Activated CD4-positive, alpha-beta T cell treated with anti-CD3 and anti-CD28 coated beads for 1 hour (primary cell): ENCODE measurements at places on chromosomes 3 and 15.

GRCh38 chr3:131550562-131551465, 48.0 kb upstream of the MRPL3 start:
- DNase-seq: no peak

- no peak for DNase-seq
Measured at GRCh38 chr3:123027292-123028232, at the start of gene SEMA5B. TSS of gene SEMA5B (minus strand) at chr3:123027763. CDS start at chr3:122961263, 66,500 bp downstream.

DNA sequence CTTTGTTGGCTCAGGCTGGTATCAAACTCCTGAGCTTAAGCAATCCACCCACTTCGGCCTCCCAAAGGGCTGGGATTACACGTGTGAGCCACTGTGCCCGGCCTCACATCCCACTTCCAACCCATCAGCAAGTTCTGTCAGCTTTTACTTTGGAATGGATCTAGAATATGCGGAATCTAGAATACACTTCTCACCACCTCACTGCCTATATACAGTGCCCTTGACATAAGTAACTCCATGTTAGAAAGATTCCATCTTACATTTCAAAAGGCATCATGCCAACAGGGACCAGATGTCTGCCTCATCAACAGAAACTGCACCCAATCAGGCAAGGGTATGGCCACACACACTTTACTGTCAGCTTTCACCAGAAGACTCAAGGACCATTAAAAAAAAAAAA, 9.9 kb upstream of the RBSN start:
- DNase-seq: no peak

DNA sequence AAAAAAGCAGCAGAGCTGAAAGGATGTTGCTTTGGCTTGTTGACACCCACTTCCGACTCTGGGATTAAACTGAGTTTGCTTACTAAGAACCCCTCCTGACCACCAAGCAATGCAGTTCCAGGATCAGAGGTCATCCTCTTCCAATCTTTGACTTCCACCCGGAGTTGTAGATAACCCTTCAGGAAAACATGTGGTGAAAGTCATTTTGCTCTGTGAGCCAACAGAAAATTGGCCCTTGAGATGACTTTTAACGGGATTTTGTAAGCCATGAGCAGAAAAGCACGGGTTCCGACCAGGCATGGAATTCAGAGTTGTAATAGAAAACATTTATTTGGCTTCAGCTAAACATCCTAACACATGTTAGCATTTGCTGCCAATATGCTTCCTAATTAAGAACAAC, 171.6 kb upstream of the NR2F2 start:
- DNase-seq: no peak

- DNase-seq: no peak
Measured at GRCh38 chr3:183330881-183331280, 77.8 kb downstream of the B3GNT5 start.

GRCh38 chr3:4406746-4407568, 60.1 kb downstream of the SUMF1 start:
- no peak for DNase-seq
